ENCODE measurements at places on chromosomes 6 and 20. TPM values are rescaled to one million over a fixed set of nuclear protein-coding genes. Genes with fewer than 3 reads are reported as not detected.
A peak's percentile ranks its signal among the peaks of the same experiment; 100 is the strongest.

DNA sequence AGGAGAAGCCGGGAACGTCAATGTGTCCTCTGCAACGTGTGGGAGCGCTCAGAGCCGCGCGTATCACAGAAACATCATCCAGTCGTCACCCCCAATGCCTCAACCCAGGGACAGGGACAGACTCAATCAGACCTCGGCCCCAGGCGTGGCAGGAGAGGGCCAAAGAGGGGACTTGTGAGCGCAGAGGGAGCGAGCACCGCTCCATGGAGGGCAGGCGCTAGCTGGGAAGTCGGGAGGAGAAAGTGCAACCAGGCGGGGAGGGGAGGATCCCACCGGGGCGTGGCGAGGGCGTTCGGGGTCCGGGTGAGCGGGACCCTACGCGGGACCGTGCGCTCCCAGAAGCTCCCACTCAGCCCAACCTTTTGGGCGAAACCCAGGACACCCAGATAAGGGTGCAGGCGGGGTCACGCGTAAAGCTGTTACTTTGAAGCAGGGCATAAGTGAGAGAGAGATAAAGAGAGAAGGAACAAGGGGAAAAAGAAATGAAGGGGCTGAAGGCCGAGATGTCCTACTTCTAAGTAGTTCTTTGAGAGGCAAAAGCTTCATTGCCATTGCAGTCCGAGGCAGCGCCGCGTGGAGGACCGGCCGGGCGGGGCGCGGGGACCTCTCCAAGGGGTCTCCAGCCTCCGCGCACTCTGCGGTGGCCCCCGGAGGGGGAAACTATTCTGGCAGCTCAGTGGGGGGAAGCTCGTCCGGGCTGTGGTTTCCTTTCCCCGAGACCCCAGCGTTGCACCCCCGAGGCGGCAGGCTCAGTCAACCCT lies 862 bp upstream of the SOBP start:
- peak; percentile 78 for DNase-seq

GRCh38 chr6:146489468-146490151 lies 54.0 kb upstream of the RAB32 start:
- DNase-seq: no peak

DNA sequence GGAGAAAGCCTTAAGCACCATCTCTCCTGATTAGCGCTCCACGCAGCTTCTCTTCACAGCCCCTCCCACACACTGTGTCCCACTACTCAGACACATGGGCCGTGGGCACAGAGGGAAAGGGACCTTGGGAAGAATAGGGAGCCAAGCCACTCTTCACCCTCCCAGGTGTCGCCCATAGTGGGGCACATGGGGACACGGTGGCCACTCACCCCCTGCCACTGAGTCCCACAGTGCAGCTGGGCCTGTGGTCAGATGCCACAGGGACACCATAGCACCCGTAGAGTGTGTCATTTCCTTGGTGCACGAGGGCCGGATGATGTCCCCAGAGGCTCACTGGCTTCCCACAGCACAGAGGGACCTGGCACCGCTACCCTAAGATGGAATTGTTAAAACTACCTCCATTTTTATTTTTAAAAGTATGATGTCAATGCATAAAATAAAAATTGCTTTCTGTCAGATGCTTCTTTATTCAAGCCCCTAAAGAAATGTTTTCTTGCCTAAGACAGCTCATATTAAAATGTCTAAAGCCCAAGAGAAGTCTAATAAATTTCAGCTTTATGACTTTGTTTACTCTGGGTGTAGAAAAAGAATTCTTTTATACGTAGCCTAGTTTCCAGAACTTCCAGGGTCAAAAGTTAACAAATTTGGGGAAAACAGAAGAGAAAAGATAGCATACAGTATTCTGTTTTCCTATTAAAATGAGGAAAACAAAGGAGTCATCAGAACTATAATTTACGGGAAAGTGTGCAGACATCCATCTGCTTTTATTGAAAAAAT lies 191.0 kb upstream of the SNX9 start:
- DNase-seq: peak; percentile 52

- DNase-seq: no peak
Observed at GRCh38 chr6:157358287-157358686, 22.7 kb upstream of the ZDHHC14 start.

DNA sequence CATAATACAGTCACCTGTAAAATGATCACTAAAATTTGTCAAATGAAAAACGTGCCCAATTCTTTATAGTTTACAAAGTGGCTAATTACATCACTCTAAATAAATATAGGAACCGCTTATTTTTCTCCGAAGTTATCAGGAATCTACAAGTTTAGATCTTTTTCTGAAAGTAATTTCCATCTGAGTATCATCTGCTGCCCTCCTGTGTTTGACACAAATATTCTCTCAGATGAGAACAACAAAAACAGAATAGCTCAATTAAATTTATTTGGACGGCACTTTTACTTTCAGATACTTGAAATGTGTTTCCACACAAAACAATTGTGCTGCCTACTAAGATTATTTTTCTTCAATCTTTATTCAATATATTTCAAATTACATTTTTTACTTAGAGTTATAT lies 5.0 kb downstream of the SF3B5 start:
- DNase-seq: no peak

GRCh38 chr6:26122005-26122388 lies 34.8 kb downstream of the HFE start:
- no peak for DNase-seq

DNA sequence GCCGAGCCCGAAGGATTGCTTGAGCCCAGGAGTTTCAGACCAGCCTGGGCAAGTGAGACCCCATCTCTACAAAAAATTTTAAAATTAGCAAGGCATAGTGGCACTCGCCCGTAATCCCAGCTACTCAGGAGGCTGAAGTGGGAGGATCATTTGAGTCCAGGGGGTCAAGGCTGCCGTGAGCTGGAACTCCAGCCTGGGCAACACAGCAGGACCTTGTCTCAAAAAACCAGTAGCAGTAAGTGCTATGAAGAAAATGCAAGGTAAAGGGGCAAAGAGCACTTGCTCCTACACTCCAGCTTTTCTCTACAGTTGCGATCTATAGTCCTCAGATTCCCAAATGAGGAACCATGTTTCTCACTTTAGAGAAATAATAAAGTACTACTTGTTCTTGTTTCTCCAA lies 1.8 kb upstream of the DDX39B start:
- DNase-seq: no peak

DNA sequence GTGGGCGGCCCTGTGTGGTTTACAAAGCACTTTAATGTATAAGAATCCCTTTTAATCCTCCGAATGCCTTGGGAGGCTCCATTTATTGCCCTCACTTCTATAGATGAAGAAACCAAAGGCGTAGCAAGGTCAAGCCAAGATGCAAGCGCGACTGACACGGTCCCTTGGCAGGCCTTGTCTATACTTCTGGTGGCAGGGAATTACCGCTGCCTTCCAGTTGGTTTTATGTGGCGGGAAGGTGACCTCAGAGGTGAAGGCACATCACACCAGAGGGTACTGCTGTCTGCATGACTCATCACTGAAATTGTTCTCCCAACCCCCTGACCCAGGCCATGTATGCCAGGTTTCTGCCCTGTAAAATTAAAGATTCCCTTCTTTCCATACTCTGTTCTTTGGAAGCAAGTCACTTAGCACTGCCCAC lies 36.1 kb upstream of the NAA20 start:
- no peak for DNase-seq

GRCh38 chr6:88890394-88890793 lies 73.0 kb downstream of the RNGTT start:
- peak; percentile 92 for DNase-seq

DNA sequence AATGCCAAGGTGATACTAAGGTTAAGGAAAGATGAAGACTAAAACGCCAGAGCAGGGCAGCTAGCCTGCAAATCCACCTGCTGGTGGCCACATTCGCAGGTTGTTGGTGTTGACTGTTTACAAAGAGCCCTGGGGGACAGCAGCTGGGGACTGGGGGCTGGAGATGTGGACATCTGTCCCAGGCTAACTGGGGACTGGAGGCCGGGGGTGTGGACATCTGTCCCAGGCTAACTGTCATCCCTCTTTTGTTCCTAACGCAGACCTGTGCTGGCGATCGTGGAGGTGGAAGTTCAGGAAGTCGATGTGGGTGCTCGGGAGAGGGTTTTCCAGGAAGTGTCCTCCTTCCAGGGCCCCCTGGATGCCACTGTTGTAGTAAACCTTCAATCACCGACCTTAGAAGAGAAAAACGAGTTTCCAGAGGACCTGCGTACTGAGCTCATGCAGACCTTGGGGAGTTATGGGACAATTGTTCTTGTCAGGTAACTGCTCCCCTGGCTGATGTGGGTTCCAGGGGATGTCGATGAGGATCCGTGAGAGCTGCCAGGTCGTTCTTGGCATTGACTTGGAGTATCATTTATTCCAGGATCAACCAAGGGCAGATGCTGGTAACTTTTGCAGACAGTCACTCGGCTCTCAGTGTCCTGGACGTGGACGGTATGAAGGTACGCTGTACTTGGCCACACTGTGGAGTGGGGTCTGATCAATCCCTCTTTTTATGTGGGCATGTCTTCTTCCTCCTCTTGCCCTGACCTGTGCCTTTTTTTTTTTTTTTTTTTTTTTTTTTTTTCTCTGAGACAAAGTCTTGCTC lies 87.0 kb downstream of the SERAC1 start:
- no peak for DNase-seq

- DNase-seq: no peak
Observed at GRCh38 chr6:128361378-128361777, 159.0 kb downstream of the PTPRK start.

- DNase-seq: peak; percentile 49
Observed at GRCh38 chr20:48683467-48684175, 144.2 kb downstream of the PREX1 start.

DNA sequence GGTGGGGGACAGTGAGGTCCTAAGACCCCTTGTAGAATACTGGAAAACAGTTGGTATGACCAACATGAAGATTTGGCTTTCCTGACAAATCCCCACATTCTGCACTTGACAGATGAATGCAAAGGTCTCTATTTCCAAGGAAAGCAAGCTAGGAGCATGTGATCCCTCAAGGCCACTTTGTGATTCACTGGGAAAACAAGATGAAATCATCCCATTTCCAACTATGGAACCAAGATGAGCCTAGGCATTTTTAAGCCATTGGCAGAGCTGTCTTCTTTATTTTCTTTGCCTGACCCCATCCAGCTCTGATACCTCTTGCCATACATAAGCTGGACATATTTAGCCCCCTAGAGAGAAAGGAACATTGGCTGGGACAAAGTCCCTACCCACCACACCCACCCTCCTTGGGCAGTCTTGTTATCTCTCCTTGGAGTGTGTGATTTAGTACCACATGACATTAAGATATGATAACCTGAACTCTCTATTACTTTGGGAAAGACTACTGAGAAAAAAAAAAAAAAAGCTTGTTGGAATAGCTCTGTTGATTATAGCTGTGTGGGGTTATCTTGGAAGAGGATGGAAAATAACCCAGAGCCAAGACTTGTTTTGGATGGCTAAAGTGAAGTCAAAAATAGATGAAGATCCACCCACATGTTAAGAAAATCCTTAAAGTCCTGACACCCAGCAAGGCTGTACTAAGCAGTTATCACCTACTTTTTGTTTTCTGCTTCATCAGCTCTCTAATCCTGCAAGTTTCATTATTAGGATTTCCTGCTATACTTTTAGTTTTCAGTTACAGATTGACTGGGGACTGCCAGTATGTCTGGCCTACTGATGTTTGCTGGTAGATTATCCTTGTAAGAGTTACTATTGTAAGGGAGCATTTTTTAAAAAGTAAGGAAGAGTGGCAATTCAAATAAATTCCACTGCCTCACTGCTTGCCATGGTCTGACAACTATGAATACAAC lies 90.1 kb upstream of the PREP start:
- DNase-seq: no peak

DNA sequence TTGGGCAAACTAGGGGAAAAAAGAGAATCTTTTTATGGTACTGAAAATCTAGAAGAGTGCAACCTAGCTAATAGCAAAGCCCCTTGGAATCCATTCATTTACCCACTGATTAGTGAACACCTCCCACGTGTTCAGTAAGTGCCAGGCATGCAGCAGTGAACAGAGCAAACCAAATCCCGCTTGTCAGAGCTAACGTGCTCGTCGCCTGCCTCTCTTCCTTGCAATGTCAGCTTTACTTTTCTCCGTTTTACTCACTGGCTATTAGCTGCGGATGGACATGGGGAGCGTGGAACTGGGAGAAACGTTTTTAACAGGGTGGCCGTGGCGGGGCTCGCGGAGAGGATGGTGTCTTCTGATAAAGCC lies 120.4 kb downstream of the SYNDIG1 start:
- DNase-seq: no peak

GRCh38 chr20:38209054-38209675 lies 44.1 kb upstream of the TGM2 start:
- DNase-seq: peak; percentile 73

DNA sequence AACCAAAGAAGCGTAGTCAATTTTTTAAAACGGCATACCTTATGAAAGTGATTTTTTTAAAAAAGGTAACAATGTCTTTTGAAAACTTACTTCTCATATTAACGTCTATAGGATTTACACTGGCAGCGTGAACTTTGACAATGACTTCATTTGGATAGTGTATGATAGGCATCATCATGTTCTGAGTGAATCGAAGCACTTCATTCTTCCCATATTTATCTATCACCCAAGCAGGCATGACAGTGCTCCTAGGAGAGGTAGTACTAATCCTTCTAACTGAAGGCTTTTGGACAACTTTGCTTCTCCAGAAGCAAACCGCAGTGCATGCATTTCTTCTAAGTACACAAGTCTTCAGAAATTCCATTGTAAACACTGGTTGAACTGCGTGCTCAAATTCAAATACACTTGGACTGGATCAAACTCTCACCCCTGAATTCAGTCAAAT lies 618 bp downstream of the RTN4IP1 start:
- no peak for DNase-seq

- DNase-seq: no peak
Observed at GRCh38 chr6:160177220-160177619, 55.6 kb downstream of the SLC22A1 start.

- DNase-seq: no peak
Observed at GRCh38 chr6:71452697-71453370, 164.2 kb downstream of the OGFRL1 start.

DNA sequence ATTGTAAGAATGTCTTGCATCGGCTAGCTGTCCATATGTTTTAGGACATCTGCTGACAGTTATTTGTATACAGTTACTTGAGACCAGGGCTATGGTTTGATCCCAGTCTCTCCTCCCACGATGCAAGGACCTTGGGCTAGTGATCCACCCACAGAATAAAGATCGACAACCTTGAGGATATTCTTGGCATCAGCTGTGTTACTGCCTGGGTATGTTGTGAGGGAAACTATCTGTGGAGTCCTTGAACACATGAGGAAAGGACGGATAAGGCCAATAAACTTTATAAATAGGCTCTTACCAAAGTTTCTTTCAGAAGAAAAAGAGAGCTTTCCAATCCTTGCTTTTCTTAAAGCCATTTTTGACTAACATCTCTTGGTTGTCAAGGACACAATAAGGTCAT lies 70.8 kb upstream of the HEY2 start:
- peak; percentile 27 for DNase-seq

DNA sequence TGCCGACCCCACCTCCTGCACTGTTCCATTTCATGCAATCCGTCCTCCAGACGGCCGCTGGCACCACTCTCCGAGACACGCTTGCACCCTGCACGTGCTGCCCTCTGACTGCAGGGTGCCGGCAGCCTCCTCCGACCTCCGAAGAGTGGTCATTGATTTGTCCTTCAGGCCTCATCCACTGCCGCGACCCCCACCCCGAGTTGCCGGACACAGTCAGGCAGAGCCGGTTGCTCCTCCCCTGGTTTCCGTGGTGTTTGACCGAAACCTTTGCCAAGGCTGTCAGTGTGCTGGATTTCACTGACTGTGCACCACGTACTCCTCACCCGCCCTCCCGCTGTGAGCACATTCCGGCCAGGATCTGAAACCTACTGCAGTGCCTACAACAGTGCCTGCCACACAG lies 156.4 kb upstream of the PDE10A start:
- DNase-seq: no peak

GRCh38 chr6:37210313-37210968 lies 40.5 kb downstream of the PIM1 start:
- DNase-seq: peak; percentile 90

The TMEM74B gene
- 3.1 TPM for total RNA-seq

The PHACTR1 gene
- 4.3 TPM for total RNA-seq

The AIF1 gene
- total RNA-seq: 29.2 TPM
